ENCODE measurements at places on chromosomes 4 and X. TPM values are rescaled to one million over a fixed set of nuclear protein-coding genes. Genes with fewer than 3 reads are reported as not detected.

CT45A10 gene
- not detected for total RNA-seq

SSX1 gene
- total RNA-seq = not detected

SLC2A9 gene
- 0.86 TPM for total RNA-seq

C4orf50 gene
- total RNA-seq = not detected

GUCY1A1 gene
- total RNA-seq = not detected

MAP7D2 gene
- total RNA-seq = 0.83 TPM

PDLIM3 gene
- not detected for total RNA-seq

TMEM129 gene
- 19.8 TPM for total RNA-seq

PPBP gene
- not detected for total RNA-seq

CPZ gene
- not detected for total RNA-seq

TRO gene
- 4.0 TPM for total RNA-seq

PNPLA4 gene
- total RNA-seq = 13.4 TPM

ADH7 gene
- total RNA-seq = not detected

NONO gene
- 490 TPM for total RNA-seq

SPIN2A gene
- 0.72 TPM for total RNA-seq

STATH gene
- not detected for total RNA-seq

DNA sequence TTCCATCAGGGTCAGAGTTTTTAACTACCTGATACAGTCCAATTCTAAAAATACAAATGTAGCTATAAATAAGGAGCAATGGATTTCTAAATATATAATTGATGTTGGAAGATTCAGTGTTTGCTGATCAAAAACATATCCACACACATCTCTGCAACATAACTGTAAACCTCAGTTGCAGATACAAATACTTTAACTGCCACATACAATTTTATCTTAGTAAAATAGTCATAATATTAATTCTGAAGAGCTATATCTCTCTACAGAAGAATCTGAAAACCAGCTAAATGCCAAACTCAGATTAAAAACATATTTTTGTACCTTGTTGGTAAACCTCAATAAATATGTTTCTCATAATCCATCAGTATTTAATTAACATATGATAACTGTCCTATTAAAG lies 674.3 kb upstream of the INTU start:
- H3K4me1 ChIP-seq = no peaks in the 10 kb centered on the region
- no peaks in the 10 kb centered on the region for H3K36me3 ChIP-seq
- H3K27me3 ChIP-seq = no peaks in the 10 kb centered on the region
- no peak overlapping the region for H3K4me3 ChIP-seq
- no peak for DNase-seq

- no peaks in the 10 kb centered on the region for H3K4me1 ChIP-seq
- no peaks in the 10 kb centered on the region for H3K36me3 ChIP-seq
- H3K27ac ChIP-seq = no peak overlapping the region
Observed at GRCh38 chr4:143281507-143282190, 55.0 kb upstream of the GAB1 start.

DNA sequence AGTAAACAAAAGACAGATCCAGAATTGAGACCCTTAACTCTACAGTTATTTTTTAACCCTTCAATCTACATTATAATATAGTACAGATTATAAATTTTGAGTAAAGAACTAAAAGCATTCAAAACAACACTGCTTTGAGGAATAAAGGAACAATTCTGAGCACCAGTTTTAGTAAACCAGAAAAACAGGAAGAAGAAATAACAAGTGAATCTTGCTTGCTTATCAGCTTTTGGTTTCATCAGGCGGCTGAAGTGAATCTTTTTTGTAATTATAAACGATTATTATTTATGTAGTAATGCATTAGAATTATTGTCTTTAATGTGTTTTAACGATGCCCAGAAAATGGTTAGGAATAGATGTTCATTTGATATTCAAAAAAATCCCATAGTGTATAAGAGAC lies 305.4 kb downstream of the ARAP2 start:
- no peaks in the 10 kb centered on the region for H3K36me3 ChIP-seq
- no peak overlapping the region for H3K4me3 ChIP-seq
- H3K27ac ChIP-seq = no peak overlapping the region
- H3K27me3 ChIP-seq = peaks cover 2% of the 10 kb centered on the region
- H3K4me1 ChIP-seq = no peaks in the 10 kb centered on the region

DNA sequence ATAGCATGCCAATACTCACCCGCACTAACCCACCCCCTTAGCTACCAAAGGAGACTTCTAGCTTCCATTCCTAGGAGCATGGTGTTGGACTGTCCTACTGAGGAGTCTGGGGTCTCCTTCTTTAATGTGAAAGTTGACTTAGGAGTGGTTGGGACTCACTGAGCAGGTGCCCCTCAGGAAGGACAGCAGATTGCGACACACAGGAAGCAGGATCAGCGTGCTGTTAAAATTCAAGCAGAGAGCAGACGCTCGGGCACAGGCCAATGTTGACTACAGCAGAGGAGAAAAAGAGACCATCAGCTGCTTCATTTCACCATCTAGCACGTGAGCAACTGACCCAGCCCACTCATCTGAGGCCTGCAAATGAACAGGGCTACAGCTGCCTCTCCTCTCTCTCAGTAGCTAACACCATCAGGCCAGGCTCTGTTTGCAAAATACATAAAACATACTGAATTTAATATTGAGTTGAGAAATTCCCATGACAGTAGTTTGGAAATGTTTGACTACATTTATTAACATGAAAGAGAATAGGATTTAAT lies 10.8 kb downstream of the NOX1 start:
- H3K27ac ChIP-seq = no peak overlapping the region
- no peaks in the 10 kb centered on the region for H3K27me3 ChIP-seq
- H3K4me1 ChIP-seq = no peaks in the 10 kb centered on the region
- no peak for DNase-seq

DNA sequence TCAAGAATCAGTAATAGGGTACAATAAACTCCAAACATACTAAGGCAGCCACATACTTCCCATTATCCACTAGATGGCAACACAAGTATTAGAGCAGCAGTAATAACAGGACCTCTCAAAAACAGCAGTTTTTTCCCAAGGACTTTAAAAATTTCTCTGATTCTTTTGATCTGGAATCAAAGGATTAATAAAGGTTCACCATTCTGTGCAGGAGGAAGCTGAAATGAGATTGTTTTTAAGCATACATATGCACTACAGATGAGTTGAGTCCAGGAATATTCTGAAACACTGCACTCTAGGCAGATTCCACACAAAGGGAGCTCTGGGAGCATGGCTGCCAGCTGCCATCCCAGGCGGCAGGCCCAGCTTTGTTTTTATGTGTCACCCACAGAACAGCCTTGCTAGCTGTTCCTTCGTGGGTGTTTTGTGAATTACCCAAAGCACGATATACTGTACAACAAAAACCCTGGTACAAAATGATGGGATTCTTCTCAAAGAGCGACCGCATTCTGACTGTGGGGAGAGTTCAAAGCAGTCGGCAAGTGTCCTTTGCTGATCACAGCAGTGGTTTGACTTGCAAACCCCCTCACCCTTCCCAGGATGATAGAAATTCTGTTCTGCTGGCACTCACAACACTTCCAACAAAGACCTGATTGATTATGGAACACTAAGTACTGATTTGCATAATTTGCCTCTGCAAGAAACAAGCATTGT lies 61.0 kb downstream of the STX18 start:
- no peaks in the 10 kb centered on the region for H3K36me3 ChIP-seq
- DNase-seq = no peak
- no peaks in the 10 kb centered on the region for H3K27me3 ChIP-seq
- H3K27ac ChIP-seq = no peak overlapping the region
- no peak overlapping the region for H3K4me3 ChIP-seq

- DNase-seq = no peak
- no peak within 1 kb of the TSS for H3K4me3 ChIP-seq
- H3K27ac ChIP-seq = no peak within 1 kb of the TSS
Observed at GRCh38 chrX:2828344-2828958, at the start of gene GYG2. Gene GYG2 (plus strand): TSS chrX:2828930. CDS start chrX:2830189, 1,259 bp downstream.

GRCh38 chr4:113943863-113944262 lies 35.6 kb downstream of the ARSJ start:
- H3K27ac ChIP-seq = no peak overlapping the region
- H3K4me3 ChIP-seq = no peak overlapping the region
- DNase-seq = no peak
- peaks cover 19% of the 10 kb centered on the region for H3K4me1 ChIP-seq
- no peaks in the 10 kb centered on the region for H3K36me3 ChIP-seq
- H3K27me3 ChIP-seq = no peaks in the 10 kb centered on the region

DNA sequence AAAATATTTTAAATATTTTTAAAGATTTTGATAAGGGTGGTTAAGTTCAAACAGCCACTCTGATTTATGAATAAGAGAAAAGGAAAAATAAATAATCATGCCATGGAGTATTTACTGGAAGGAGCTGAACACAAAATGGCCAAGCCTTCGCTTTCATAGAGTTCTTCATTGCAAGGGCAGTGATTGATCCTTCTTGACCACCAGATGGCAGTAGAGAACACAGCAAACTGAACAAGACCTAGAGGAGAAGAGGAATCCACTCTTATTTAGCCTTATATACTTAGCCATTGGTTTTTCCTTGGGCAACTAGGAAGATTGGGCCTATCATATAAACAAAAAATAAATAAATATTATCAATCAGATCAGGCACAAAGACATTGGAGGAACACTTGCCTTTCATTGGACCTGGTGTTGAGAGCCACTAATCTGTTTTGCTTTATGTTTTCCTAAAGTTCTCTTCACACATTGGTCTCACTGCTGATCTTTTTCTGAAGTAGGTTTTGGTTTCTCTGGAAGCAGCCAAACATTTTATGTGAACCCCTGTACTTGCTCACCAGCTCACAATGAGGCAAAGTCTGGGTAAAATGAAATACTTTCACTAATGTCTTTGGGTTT lies 58.1 kb upstream of the PARM1 start:
- H3K4me1 ChIP-seq = no peaks in the 10 kb centered on the region
- no peaks in the 10 kb centered on the region for H3K36me3 ChIP-seq
- peak; percentile 39 for DNase-seq
- no peak overlapping the region for H3K27ac ChIP-seq
- peaks cover 12% of the 10 kb centered on the region for H3K27me3 ChIP-seq

DNA sequence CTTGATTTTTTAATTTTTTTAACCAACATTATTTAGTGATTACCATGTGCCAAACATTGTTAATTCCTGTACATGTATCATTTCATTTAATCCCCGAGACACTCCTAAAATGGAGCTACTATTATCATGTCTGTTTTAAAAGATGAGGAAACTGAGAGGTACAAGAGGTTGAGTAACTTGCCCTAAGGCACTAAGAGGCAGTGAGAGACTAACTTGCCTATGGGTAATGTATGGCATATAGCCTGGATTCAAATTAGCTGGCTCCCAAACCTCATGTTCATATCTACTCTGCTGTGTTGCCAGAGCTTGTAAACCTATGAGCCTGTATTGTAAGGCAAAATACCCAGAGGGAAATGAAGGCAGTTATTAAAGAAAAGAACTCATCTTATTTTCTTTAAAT lies 443.6 kb downstream of the IL15 start:
- DNase-seq = no peak
- H3K36me3 ChIP-seq = peaks cover 25% of the 10 kb centered on the region
- no peak overlapping the region for H3K4me3 ChIP-seq
- no peaks in the 10 kb centered on the region for H3K4me1 ChIP-seq
- H3K27me3 ChIP-seq = no peaks in the 10 kb centered on the region

DNA sequence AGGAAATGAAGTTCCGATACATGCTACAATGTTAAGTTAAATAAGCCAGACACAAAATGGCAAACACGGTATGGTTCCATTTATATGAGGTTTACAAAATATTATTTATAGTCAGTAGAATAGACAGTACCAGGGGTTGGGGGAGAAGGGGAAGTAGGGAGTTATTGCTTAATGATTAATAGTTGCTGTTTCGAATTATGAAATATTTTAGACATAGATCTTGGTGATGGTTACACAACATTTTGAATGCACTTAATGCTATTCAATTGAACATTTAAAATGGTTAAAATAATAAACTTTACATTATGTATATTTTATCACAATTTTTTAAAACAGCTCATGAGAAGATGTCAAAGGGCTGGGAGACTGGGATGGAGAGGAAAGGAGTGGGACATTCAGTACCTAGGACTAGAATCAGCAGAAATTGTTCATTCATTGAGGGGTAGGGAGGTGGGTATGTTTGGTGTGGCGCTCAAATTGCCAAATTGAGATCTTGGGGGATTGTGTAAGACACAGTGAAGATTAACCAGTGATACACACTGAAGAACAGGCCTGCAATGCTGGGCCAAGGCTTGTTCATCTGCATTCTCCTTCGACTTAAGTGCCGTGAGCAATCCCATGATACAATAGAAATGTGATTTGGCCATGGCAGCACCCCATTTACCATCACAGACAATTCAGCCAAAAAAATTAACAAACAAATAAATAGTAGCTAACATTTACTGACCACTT lies 165.6 kb upstream of the GALNT7 start:
- no peaks in the 10 kb centered on the region for H3K36me3 ChIP-seq
- H3K27ac ChIP-seq = no peak overlapping the region
- H3K4me1 ChIP-seq = no peaks in the 10 kb centered on the region
- no peaks in the 10 kb centered on the region for H3K27me3 ChIP-seq

DNA sequence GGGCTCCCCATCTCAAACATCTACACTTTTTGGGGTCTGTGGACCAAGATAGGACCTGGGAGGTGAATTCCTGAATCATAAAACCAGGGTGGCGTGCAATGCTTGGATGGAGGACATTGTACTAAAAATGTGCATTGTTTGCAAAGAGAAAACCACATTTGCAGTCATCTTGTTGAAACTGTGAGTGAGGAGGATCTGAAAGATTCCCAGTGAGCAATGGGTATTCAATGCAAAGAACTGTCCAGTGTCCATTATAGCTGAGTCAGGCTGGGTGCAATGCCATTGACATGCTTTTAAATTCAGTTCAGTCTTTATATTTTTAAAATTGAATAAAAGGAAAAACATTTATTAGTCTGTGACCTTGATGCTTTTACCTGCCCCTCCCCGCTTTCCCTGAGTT lies 215.7 kb downstream of the STK32B start:
- H3K27me3 ChIP-seq = no peaks in the 10 kb centered on the region
- no peak overlapping the region for H3K4me3 ChIP-seq
- no peak overlapping the region for H3K27ac ChIP-seq
- no peaks in the 10 kb centered on the region for H3K36me3 ChIP-seq
- no peak for DNase-seq
- H3K4me1 ChIP-seq = no peaks in the 10 kb centered on the region

- H3K4me3 ChIP-seq = no peak overlapping the region
- no peak for DNase-seq
- no peaks in the 10 kb centered on the region for H3K4me1 ChIP-seq
- H3K27ac ChIP-seq = no peak overlapping the region
- H3K36me3 ChIP-seq = no peaks in the 10 kb centered on the region
- H3K27me3 ChIP-seq = peaks cover 7% of the 10 kb centered on the region
Observed at GRCh38 chr4:14583752-14584151, 418.5 kb upstream of the CPEB2 start.

DNA sequence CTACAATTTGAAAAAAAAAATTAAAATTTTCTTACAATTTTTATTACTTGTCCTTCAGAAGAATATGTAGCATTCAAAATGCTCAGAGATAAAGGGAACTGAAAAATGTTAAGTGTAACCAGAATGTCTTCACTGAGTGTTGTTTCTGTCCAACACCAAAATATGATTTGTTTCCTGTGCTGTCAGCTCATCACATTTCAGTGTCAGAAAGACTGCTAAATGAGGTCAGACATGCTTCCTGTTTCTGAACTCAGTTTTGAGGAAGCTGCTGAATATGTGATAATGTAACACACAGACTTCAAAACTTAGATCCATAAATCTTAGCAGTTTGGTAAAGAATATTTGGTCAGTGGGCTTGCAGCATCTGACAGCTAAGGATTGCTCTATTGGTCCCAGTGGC lies 1849.7 kb downstream of the PCDH7 start:
- no peaks in the 10 kb centered on the region for H3K36me3 ChIP-seq
- DNase-seq = no peak
- H3K27ac ChIP-seq = no peak overlapping the region
- H3K27me3 ChIP-seq = no peaks in the 10 kb centered on the region
- no peaks in the 10 kb centered on the region for H3K4me1 ChIP-seq
- no peak overlapping the region for H3K4me3 ChIP-seq

GRCh38 chr4:7207628-7208231 lies 15.4 kb downstream of the SORCS2 start:
- no peaks in the 10 kb centered on the region for H3K4me1 ChIP-seq
- H3K4me3 ChIP-seq = no peak overlapping the region

Data from activated naive CD4-positive, alpha-beta T cell treated with anti-CD3 and anti-CD28 coated beads for 36 hours (primary cell).